Stomach (tissue), 19 donors: ENCODE measurements at places on chromosomes 1 and 21. TPM values are rescaled to one million over a fixed set of nuclear protein-coding genes. Genes with fewer than 3 reads are reported as not detected.

Gene HSPB7
- 32.1 TPM for total RNA-seq

Gene TAF13
- total RNA-seq = 22.3 TPM

Gene DCST1
- not detected for total RNA-seq

DNA sequence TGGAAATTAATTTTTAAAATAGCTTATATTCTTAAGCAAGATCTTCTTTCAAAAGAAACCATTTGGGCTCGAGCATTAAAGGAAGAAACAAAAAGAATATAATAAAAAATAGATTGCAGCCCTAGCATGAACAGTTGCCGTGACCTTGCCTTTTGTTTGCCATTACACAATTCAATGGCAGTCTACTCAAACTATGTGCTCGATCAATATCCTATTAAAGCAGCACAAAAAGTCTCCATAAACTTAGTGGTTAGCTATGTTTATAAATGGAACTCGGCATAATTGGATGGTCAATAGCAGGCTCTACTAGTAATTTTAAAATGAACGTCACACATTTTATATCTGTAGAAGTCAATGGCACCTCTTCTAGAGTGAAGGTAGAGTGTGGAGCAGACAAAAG is 256.5 kb downstream of the NFIA start:
- H3K36me3 ChIP-seq = no peaks in the 10 kb centered on the region
- DNase-seq = no peak
- H3K4me1 ChIP-seq = peaks cover 40% of the 10 kb centered on the region
- no peaks in the 10 kb centered on the region for H3K27me3 ChIP-seq
- peak overlapping the region; percentile 81 for H3K27ac ChIP-seq

DNA sequence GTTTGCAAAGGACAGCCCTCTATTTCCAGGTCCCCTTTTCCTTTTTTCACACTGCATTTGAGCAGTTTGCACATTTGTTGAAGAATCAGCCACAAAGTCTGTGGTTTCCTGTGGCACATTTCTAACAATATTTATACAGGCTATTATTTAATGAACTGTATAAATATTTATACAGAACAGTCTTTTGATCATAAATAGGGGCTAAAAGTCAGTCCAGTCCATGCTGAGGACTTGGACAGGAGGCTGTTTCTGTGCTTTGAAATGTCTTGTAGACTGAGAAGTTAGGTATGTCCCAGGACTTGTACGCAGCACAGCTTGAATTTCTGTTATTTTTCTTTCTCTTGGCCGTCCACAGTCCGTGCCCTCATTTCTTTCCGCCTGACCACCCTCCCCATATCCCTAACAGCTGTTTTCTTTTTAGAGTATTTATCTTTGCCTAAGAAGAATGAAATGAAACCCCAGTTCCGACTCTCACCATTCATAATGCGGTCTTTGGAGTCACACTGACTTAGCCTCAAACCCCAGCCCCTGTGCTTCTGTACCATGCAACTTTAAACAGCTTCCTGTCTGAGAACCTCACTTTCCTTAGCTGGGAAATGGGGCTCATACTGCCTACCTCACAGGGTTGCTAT is 19.7 kb downstream of the FGGY start:
- H3K27ac ChIP-seq = peak overlapping the region; percentile 83
- no peaks in the 10 kb centered on the region for H3K36me3 ChIP-seq
- H3K27me3 ChIP-seq = no peaks in the 10 kb centered on the region
- DNase-seq = peak; percentile 58
- H3K4me1 ChIP-seq = peaks cover 50% of the 10 kb centered on the region

- no peaks in the 10 kb centered on the region for H3K36me3 ChIP-seq
- no peak overlapping the region for H3K4me3 ChIP-seq
- H3K27me3 ChIP-seq = no peaks in the 10 kb centered on the region
- peak; percentile 89 for DNase-seq
- peak overlapping the region; percentile 47 for H3K27ac ChIP-seq
Observed at GRCh38 chr1:25727635-25728286, 72.2 kb upstream of the SELENON start.

DNA sequence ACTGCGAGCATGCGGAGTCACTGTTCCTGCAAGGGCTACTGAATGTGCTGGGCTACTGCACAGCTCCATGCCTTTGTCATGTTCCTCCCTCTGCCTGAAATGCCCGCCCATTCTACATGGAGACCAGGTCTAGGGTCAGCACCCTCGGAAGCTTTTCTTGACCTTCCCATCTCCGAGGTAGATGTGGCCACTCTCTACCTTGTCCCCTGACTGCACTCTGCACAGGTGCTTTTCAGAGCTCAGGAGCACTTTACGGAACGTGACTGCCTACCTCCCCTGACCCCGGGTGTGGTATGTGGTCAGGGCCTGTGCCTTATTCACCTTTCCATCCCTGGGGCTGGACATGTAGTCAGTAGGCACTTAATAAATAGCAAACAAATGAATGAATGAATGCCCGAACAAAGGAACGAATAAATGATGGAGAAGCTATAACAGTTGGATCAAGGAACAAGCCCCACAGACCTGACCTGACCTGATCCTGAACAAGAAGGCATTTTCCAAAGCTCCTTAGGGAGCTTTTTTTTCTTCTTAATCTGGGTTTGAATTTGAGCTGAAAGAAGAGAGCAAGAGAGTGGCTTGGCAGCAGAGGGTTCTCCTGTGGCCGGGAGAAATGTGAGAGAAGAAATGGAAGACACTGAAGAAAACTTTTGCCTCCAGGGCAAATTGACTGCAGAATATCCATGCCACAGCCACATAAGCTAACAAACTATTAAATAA is 7.9 kb downstream of the RD3 start:
- H3K4me1 ChIP-seq = no peaks in the 10 kb centered on the region
- H3K36me3 ChIP-seq = no peaks in the 10 kb centered on the region
- no peak overlapping the region for H3K27ac ChIP-seq
- DNase-seq = no peak

- H3K36me3 ChIP-seq = no peaks in the 10 kb centered on the region
- peaks cover 56% of the 10 kb centered on the region for H3K4me1 ChIP-seq
- H3K4me3 ChIP-seq = no peak overlapping the region
- peak; percentile 76 for DNase-seq
- H3K27ac ChIP-seq = peak overlapping the region; percentile 64
- H3K27me3 ChIP-seq = no peaks in the 10 kb centered on the region
Observed at GRCh38 chr1:27517907-27518718, 28.1 kb upstream of the WASF2 start.

GRCh38 chr1:61183471-61184039 is 101.2 kb downstream of the NFIA start:
- H3K27ac ChIP-seq = peak overlapping the region; percentile 91
- H3K4me1 ChIP-seq = peaks cover 83% of the 10 kb centered on the region
- H3K4me3 ChIP-seq = peak overlapping the region; percentile 34
- DNase-seq = peak; percentile 81
- no peaks in the 10 kb centered on the region for H3K36me3 ChIP-seq

GRCh38 chr1:200128944-200129879 is 101.7 kb downstream of the NR5A2 start:
- peak; percentile 51 for DNase-seq
- no peaks in the 10 kb centered on the region for H3K36me3 ChIP-seq
- H3K27ac ChIP-seq = no peak overlapping the region
- H3K27me3 ChIP-seq = no peaks in the 10 kb centered on the region
- no peak overlapping the region for H3K4me3 ChIP-seq
- no peaks in the 10 kb centered on the region for H3K4me1 ChIP-seq

- H3K36me3 ChIP-seq = no peaks in the 10 kb centered on the region
- DNase-seq = no peak
- no peak overlapping the region for H3K4me3 ChIP-seq
- no peak overlapping the region for H3K27ac ChIP-seq
- no peaks in the 10 kb centered on the region for H3K27me3 ChIP-seq
Observed at GRCh38 chr1:55286856-55287602, 71.9 kb upstream of the USP24 start.

Gene ERICH3
- total RNA-seq = not detected

- peaks cover 52% of the 10 kb centered on the region for H3K4me1 ChIP-seq
- peak; percentile 87 for DNase-seq
- H3K36me3 ChIP-seq = no peaks in the 10 kb centered on the region
- peak overlapping the region; percentile 61 for H3K27ac ChIP-seq
- H3K27me3 ChIP-seq = no peaks in the 10 kb centered on the region
Observed at GRCh38 chr1:228860911-228861831, 125.9 kb downstream of the RHOU start.

Gene ALPL
- total RNA-seq = 2.9 TPM

GRCh38 chr1:181397845-181398244 is 85.5 kb upstream of the CACNA1E start:
- no peaks in the 10 kb centered on the region for H3K4me1 ChIP-seq
- no peak overlapping the region for H3K4me3 ChIP-seq
- H3K36me3 ChIP-seq = no peaks in the 10 kb centered on the region
- DNase-seq = peak; percentile 31
- no peaks in the 10 kb centered on the region for H3K27me3 ChIP-seq

DNA sequence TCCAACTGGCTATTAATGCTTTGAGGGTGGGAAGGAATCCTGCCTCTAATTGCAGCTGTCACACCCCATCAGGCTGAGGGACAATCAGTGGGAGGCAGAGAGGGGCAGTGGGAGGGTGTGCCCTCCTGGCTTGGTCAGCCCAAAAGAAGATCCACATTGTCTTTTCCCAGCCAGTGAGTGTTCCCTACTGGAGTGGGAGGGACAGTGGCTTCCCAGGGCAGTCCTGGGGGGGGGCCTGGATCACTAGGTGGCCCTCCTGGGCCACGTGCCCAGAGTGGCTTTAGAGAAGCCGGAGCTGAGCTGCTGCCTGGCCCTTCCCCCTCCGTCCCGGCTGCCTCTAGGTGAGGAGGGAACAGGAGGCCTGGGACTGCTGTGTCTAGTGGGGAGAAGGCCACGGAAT is 14.0 kb downstream of the INKA2 start:
- no peak for DNase-seq
- H3K4me1 ChIP-seq = peaks cover 28% of the 10 kb centered on the region
- no peak overlapping the region for H3K27ac ChIP-seq
- H3K36me3 ChIP-seq = peaks cover 12% of the 10 kb centered on the region
- H3K27me3 ChIP-seq = no peaks in the 10 kb centered on the region
- H3K4me3 ChIP-seq = no peak overlapping the region

GRCh38 chr1:74811436-74812179 is 78.7 kb downstream of the TYW3 start:
- H3K27me3 ChIP-seq = no peaks in the 10 kb centered on the region
- no peak overlapping the region for H3K4me3 ChIP-seq
- H3K27ac ChIP-seq = no peak overlapping the region
- H3K4me1 ChIP-seq = no peaks in the 10 kb centered on the region
- DNase-seq = peak; percentile 23
- H3K36me3 ChIP-seq = no peaks in the 10 kb centered on the region

- no peaks in the 10 kb centered on the region for H3K4me1 ChIP-seq
- no peaks in the 10 kb centered on the region for H3K36me3 ChIP-seq
- no peaks in the 10 kb centered on the region for H3K27me3 ChIP-seq
- DNase-seq = no peak
Observed at GRCh38 chr1:234823191-234824176, 213.5 kb upstream of the IRF2BP2 start.
